Stimulated activated CD8-positive, alpha-beta memory T cell treated with anti-CD3 and anti-CD28 coated beads, Interleukin-7, amount 100 ng/mL, for 48 hours (primary cell): ENCODE measurements at places on chromosomes 7 and 10.

- no peak for DNase-seq
Measured at GRCh38 chr7:41869091-41869490, 166.2 kb upstream of the INHBA start.

- no peak for DNase-seq
Measured at GRCh38 chr10:102397222-102398171, 2.0 kb downstream of the NFKB2 start.

- no peak for DNase-seq
Measured at GRCh38 chr10:57014758-57015157, 653.7 kb upstream of the ZWINT start.

DNA sequence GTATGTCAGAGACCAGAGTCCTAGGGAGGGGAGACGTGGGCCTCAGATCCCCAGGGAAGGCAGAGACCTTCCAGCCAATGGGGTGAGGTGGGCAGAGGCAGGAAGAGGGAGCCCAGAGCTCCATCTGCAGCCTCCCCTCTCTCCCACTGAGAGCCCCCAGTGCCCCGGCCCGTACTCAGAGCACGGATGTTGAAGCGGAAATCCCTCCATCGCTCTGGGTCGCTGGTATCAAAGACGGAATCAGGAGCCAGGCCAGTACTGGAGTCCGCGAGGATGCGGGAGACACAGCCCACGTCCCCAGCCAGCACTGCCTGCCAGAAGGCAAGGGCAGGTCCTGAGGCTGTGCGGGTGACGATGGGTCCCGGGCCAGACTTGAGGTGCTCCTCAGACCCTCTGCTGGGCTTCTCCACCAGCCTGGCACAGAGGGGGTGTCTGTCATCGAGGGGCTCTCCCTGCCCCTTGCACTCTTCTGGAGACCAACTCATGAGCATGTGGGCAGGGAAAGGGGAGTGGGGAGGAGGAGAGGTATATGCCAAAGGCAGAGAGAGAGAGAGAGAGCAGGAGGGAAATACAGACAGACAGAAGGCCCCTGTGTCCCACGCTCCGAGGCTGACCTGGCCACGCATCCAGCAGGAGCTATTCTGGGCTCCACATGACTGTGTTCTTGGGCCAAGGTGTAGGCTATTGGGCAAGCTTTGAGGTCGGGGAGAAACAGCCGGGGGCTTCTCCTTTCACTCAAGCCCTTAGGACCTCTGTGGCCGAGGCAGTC lies at the start of gene ASB10:
Gene ASB10 (minus strand): TSS at position 611 of the 769 bp plus-strand sequence. CDS start 120 bp downstream, at position 491.
- no peak for DNase-seq

DNA sequence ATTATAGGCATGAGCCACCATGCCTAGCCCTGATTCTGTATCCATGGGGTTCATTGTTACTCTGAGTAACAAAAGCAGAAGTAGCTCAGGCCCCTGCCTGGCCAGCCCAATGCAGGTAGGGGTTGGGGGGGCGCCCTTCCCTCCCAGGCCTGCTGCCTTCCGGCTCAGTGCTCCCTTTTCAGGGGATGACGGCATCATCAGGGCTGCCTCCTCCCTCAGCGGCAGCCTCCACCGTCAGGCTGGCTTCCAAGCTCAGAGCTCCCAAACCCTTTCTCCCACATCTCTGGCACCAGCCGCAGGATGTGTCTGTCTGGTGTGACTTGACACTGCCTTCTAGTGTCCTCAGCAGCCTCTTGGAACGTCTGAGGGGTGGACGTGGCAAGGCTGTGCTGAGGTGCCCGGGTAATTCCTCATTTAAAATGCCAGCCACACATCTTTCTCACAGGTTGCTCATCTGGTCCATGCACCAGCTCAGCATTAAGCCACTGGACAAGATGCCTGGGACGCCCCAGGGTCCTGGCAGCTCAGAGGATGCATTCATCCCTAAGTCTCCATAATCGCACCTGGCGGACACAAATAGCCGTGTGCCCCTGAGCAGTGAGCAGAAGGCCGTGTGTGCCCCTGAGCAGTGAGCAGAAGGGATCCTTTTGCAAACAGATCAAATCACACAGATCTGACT lies 38.2 kb downstream of the PAPOLB start:
- no peak for DNase-seq

DNA sequence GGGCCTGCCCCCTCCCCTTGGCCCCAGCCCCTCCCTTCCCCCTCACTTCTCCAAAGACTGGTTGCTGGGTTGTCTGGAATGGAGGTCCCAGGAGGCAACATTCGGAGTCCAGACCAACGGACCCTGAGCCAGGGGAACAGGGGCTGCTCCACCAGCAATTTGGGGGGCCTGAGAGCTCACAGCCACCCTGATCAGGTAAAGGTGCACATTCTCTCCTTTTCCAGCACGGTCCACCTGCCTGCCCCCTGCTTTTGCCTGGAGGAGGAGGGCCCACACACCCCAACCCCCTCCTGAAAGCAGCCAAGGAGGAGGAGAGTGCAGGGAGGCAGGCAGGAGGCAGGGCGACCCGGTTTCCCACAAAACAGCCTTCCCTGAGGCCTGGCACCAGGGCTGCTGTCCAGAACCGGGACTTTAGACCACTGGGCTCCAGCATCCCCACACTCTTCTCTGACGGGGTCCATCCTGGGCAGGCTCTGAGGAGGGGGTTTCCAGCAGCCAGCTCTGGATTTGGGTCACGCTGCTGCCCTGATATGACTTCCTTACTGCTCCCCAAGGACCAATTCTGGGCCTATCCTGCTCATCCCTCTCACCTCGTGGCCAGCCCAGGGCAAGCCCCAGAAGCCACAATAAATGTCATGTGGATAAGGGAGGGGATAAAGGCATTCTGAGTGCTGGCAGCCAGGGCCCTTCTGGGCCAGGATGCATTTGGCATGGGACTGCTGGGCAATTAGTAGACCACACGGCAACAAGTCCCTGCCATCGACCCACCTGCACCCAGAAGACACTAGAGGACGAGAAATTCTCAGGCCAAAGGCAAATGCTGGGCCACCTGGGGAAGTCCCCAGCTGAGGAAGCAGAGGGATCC lies 1.1 kb upstream of the CAMK2B start:
- no peak for DNase-seq

- DNase-seq = no peak
Measured at GRCh38 chr7:131949659-131950058, 393.2 kb upstream of the PODXL start.

- DNase-seq = no peak
Measured at GRCh38 chr7:19587291-19587690, 121.5 kb downstream of the POLR1F start.

DNA sequence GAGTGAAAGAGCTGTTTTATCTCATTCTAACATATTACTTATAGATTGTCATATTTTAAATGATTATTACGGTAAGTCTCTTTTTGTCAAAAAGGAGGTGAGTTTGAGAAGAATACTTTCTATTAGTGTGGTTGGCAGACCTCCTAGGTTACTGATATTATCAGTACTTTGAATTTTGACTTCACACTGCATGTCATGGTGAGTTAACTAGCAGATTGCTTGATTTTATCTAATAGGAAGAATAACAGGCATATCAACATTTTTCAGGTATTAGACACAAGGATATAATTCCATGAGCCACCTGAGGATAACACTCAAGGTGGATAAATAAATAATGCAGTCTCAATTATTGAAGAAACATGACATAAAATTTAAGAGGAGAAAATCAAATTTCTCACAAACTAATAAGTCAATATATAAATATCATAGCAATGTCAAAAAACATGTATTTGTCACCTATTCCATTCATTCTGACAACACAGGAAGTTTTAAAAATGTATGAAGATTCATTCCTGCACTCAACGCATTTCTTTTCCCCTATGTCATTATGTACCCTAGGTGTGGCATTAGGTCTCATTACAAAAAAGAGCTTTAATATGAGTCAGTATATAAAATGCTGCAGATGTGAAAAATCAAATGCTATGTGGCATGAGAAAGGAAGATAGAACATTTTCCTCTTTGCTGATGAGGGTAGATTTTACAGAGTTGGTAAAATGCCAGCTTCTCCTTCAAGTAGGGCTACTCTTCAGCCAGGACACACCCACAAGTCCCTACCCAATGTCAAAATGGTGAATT lies 1621.6 kb downstream of the REEP3 start:
- DNase-seq = no peak

DNA sequence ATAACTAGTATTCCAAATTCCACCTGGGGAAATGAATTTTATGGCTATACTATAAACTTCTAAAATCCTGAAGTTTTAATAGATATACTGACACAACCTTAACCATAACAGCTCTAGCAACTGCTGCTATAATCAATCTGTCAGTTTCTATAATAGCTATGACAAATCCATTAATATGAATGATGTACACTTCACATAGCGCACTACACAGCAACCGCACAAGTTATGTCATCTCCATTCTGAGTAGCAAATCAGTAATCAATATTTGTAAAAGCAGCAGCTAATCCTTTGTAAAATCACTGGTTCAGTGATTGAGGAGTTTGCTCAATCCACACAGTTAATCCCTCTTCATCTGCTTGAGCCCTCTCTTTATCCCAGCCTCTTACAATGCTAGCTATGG lies 105.3 kb downstream of the SKAP2 start:
- DNase-seq = no peak

GRCh38 chr7:82605247-82605864 lies 161.8 kb upstream of the CACNA2D1 start:
- DNase-seq = no peak

- DNase-seq = no peak
Measured at GRCh38 chr10:118585794-118586193, 9.7 kb downstream of the PRLHR start.

GRCh38 chr7:121175826-121176225 lies 153.0 kb upstream of the WNT16 start:
- no peak for DNase-seq

DNA sequence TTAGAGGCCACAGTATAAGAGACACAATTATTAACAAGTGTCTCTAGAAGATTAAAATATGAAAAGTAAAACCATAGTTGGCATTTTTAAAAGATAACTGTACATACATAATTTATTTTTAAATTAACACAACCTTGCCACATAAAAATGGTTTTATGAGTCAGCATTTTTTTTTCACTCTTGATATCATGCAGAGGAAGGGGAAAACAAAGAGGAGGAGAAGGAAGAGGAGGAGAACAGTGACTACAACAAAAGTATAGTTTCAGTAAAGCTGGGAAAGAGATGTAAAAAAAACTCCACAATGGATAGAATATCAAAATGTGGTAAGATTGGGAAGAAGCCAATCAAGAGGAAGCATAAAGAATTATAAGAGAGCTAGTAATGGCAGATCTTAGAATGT lies 34.0 kb downstream of the CH25H start:
- DNase-seq = no peak

GRCh38 chr10:35559416-35559815 lies 45.7 kb upstream of the GJD4 start:
- no peak for DNase-seq

GRCh38 chr10:70583669-70584037 lies 18.9 kb downstream of the PRF1 start:
- DNase-seq = no peak
